NCI-H526 treated with DMSO at 0.1 percent for 48 hours (cell line): ENCODE measurements at places on chromosomes 13 and 19.

GRCh38 chr19:21023901-21024300 lies 3.4 kb downstream of the ZNF430 start:
- DNase-seq = no peak

DNA sequence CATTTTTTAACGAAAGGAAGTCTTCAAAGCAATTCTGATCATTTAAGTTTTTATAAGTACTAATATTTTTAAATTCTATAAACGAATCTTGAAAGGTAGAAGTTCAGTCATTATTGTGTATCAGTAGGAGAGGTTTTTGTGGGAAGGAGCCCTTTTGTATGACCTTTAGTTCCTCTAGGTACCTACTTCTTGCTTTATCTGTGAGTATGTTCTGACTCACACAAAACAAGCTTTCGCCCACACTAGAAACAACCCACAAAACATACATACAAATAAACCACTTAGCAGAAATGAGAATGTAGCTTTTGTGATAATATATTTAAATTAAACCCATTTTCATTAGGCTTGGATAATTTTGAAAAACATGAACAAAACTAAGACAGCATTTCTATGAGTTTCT lies 27.8 kb downstream of the ERCC5 start:
- no peak for DNase-seq

GRCh38 chr13:45807520-45808099 lies 43.9 kb downstream of the SIAH3 start:
- DNase-seq = peak; percentile 17

DNA sequence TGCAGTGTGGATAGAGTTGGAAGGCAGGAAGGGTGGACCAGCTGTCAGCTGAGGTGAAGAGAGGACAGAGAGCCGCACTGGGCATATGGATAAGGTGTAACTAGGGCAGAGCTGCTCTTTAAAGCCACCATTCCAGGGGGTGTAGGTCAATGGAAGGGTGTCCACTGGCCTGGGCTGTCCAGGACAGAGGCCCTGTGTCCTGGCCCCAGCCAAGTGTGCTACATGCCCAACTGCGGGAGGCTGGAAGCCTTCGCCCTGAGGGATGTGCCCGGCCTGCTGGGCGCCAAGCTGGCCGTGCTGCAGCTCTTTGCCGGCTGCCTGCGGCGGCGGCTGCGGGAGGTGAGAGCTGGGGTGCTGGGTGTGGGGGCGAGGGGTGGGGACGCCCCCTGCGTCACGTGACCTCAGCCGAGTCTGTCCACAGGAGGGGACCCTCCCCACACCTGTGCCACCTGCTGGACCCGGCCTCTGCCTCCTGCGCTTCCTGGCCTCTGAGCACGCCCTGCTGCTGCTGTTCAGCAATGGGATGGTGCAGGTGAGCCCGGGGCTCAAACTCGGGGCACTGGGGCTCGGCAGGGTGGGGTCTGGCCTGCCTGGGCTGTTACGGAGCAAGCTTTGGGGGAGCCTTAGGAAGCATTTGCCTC lies 9.8 kb downstream of the PLK5 start:
- no peak for DNase-seq

- DNase-seq = no peak
Observed at GRCh38 chr13:90792335-90792734, 555.2 kb upstream of the MIR17HG start.

GRCh38 chr19:48274938-48275337 lies 5.1 kb downstream of the ZNF114 start:
- DNase-seq = no peak

DNA sequence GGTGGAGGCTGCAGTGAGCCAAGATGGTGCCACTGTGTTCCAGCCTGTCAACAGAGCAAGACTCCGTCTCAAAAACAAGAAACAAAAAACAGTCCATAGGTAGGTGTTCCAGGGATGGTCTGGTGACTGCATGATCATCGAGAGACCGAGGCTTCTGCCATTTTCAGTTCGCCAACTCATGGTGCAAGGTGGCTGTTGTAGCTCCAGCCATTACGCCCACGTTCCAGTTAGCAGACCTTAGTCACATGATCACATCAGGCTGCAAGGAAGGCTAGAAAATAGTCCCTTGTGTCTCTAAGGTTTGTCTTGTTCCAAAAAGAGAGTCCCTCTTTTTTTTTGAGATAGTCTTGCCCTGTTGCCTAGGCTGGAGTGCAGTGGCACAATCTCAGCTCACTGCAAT lies 3.1 kb upstream of the CLASRP start:
- DNase-seq = no peak

DNA sequence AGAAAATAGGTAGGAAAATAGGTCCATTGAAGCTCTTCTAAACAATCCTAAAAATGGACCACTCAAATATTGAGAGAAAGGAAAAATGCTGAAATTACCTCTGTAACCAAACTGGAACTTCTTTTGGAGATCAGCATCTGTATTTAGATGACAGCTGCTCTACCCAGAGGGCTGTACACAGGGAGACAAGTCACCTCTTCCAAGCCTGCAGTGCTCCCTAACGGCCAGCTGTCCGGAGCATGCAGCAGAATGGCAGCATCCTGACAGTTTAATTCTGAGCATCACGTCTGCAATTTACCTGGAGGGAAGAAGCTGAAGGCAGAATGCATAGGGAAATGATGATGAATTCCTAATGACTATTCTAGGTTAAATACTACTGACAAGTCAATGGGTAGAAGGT lies 62.8 kb upstream of the DIAPH3 start:
- DNase-seq = no peak

- peak; percentile 65 for DNase-seq
Observed at GRCh38 chr13:20495087-20496023, 30.3 kb downstream of the CRYL1 start.

DNA sequence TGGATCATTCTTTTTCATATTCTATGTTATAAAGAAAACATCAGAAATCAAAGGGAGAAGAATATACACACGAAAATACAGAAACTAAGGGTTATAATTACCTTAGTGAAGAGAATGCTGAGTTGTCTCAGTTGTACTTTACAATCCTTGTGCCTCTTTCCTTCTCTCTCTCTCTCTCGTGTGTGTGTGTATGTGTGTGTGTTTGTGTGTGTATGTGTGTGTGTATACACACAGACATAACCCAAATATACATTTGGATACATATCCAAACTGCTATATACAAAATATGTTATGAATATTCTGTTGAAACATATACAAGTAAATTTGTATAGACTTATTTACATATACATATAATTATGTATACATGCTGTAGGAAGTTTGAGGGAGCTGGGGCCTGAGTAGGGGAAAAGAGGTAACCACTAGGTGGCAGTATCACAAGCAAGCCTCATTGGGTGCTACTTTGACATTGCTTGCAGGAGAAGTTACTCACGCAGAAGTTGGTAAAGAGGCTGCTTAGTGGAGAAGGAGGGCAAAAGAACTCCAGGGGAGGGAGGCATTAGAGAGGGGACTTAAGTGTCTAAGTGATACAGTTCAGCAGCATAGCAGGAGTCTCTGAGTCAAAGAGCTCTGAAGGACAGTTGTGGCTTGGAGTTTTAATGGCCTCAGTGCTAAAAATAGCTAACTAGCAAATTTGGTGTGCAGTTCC lies 465.1 kb upstream of the PCDH20 start:
- DNase-seq = peak; percentile 11

DNA sequence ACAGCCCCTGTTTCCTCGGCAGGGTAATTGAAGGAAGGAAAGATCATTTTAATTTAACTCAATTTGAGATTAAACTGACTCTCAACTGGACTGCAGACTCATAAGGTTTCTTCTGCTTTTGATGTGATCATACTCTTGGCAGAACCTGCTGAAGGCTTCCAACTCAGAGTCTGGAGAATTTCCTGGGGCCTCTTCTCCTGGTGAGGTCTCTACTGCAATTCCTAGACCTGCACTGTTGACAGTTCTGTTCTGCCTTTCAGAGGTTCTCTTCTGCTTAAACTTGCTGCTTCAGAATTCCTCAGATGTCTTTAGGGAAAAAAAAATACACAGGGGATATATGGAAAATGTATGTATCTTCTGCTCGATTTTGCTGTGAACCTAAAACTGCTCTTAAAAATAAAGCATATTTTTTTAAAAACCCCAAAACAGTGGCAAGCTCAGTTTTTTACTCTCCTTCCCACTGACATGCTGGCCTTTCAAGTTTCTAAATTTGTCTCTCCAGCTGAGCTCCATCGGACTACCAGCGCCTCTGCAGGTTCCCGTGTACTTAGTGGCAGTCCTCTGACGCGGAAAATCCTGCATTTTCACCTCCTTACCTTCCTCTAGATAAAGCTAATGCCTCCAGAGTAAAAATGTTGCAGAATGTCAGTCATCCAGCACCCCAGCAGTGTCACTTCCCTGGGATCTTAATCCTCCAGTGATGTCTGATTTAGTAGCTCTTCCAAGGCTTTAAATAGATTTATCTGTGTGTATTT lies 733.5 kb upstream of the SGCG start:
- no peak for DNase-seq

GRCh38 chr13:29861694-29862110 lies 11.3 kb upstream of the UBL3 start:
- DNase-seq = no peak

- DNase-seq = no peak
Observed at GRCh38 chr13:72141855-72142519, 275.0 kb upstream of the DACH1 start.
